ENCODE measurements at places on chromosomes 6 and 20.

DNA sequence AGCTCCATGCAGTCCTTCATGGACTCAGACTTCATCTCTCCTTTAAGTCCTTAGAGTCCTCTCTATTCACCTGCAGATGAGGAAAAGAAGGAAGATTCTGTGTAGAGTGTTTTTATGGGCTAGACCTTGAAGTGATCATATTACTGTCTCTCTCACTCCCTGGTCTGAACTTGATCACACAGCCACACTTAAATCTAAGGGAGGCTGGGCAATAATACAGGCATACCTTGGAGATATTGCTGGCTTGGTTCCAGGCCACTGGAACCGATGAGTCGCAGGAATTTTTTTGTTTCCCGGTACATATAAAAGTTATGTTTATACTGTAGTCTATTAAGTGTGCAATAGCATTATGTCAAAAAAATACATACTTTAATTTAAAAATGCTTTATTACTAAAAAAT is 59.2 kb upstream of the FOXO3 start:
- no peak for DNase-seq

DNA sequence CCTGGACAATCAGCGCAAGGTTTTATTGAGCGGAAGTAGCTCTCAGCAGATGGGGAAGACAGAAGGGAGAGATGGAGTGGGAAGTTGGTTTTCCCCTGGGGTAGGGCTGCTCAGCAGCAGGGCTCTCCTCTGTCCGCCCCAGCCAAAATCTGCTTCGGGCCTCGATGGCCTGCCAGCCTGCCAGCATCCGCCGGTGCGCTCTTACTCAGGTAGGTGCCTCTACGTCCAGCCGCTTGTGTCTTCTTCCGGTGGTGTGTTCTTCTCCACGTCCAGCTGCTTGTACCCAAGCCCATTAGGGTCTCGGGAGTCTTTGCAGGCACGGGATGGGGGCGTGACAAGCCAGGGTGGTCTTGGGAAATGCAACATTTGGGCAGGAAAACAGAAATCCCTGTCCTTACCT is 1340.0 kb upstream of the MAP3K7 start:
- no peak for DNase-seq

DNA sequence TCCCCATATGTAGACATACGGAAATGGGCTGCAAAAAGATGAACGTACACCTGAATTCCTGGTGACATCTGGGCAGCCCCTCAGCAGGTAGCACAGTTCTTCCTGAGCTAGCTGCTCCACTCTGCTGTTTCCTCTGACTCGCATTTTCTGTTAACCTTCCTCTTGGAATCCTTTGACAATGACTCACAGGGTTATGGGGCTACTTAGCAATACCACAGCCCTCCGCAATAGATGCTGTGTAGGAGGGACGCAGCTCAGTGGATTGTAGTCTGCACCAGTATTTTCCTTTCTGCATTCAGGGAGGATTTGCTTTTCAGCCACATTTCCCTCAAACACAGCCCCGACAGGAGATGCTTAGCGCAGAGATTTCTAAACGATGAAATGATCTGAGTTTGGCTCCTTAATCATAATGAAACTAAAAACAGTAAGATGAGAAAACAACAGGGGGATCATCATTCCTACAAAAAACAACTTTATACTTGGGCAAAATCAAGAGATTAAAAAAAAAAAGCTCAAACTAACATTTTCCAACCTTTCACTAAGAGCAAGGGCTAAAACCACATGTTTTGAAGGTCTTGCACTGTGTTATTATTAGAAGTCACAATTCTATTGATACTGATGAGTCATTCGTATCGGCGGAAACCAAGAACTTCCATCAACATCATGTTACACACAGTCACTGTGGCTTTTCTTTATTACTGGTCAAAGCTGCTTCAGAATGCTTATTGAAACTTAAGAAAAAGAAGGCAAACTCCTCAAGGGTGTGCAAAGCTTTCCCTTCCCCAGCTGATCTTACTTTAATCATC is 12.2 kb downstream of the BACH2 start:
- DNase-seq = no peak

DNA sequence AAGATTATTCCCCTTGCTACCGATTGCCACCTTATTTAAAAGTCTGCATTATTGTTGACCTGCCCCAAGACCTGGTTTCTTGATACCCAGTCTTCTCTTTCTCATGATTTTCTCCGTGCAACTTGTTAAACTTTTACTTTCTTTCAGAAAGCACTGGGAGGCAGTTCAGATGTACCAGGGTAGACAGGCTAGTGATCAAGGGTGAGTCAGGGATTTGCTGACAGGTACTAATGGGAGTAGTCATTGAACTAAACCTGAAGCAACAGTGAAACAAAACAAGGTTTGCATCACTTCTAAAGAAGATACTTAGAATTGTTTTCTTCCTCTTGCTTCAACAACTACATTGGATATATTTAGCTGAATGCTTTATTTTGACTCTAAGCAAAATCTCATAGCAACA is 124.4 kb downstream of the KCNQ5 start:
- DNase-seq = no peak

- DNase-seq = no peak
These were observed 306.9 kb downstream of the DHX35 start for GRCh38 chr20:39268981-39269461.

GRCh38 chr20:11881449-11881848 is 36.2 kb upstream of the BTBD3 start:
- no peak for DNase-seq

- DNase-seq = no peak
These were observed 7.7 kb downstream of the CYP21A2 start for GRCh38 chr6:32045811-32046449.

GRCh38 chr6:47862731-47863130 is 80.9 kb downstream of the OPN5 start:
- no peak for DNase-seq

DNA sequence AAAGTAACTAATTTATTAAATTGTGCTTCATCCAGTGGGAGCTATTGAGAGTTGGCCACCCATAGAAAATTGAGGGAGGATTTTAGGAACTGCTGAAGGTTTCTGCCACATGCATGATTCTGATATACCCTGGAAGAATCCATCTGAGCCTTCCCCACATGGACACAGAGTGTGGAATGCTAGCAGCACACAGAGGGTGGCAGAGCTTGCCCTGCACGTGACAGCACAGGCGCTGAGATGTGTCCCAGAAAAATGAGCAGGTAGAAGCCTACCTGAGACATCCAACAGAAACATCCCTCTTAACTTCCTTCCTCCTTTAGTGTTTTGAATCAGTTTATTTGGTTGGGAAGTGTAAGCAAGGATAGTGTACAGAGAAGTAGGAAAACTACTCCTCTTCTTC is 96.9 kb downstream of the MTHFD1L start:
- DNase-seq = no peak

- DNase-seq = no peak
These were observed 130.7 kb downstream of the PLCB1 start for GRCh38 chr20:8262721-8263120.

- DNase-seq = no peak
These were observed 46.9 kb downstream of the PRDM1 start for GRCh38 chr6:106133040-106133439.

- no peak for DNase-seq
These were observed 46.5 kb downstream of the SESN1 start for GRCh38 chr6:109048176-109048575.

GRCh38 chr6:56713254-56713672 is 70.6 kb upstream of the DST start:
- DNase-seq = no peak

- no peak for DNase-seq
These were observed 241.2 kb downstream of the TFAP2C start for GRCh38 chr20:56870271-56870670.

DNA sequence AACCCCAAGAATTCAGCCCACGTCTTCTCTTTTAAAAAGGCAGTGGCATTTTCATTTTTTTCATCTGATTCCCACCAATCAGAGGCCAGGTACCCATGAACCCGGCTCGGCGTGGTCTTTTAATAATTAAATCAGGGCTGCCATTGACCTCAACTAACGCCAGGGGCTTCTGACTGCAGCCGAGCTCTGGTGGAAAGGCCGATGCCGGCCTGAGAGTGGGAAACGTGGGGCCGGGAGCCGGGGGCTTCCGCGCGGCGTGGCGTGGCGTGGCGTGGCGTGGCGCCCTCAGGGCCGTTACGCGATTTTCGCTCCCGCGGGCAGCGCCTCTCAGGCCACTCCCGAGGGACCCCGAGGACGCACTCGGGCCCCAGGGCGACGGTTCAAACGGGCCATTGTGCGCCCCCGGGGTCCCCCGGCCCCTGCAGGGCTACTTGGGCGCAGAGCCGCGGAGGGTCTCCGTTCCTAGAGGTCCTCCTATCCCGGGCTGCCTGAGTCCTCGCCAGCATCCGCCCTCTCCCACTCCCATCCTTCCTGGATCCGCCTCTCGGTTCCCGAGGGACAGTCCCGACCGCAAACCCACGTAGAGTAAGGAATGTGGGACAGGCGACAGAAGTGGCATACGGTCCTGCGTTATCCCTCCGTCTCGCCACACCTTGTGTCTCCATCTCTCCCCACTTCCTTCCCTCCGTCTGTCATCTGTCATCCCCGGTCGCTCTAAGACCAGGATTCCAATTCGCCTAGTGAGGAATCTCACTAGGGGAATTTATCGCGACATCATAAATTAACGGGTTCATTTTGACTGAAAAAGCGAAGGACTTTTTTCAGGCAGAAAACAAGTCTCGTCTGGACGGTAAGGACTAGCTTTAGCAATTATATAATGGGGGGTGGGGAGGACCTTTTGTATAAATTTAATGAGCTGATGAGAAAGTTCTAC is 876 bp upstream of the TBPL1 start:
- no peak for DNase-seq

DNA sequence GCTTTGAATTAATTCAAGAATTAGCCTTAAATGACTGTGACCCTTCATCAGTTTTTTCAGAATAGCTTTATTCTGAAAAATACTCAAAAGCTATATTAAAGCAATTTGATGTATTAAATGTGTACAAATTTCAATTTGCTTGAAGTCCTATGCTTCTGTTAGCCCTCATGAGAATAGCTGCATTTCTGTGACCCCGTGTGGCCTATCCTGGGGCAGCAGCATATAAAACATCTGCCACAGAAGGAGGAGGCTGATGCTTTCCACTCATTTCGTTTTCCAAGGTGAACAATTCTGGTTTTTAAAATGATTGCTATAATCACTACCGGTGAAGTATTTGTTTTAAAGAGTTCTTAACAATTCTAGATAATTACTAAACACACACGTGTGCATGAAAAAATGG is 360.3 kb downstream of the BTBD9 start:
- DNase-seq = no peak

- DNase-seq = no peak
These were observed 4.9 kb upstream of the ANGPT4 start for GRCh38 chr20:921068-921467.

GRCh38 chr20:3222635-3223600 is 13.6 kb downstream of the ITPA start:
- no peak for DNase-seq

DNA sequence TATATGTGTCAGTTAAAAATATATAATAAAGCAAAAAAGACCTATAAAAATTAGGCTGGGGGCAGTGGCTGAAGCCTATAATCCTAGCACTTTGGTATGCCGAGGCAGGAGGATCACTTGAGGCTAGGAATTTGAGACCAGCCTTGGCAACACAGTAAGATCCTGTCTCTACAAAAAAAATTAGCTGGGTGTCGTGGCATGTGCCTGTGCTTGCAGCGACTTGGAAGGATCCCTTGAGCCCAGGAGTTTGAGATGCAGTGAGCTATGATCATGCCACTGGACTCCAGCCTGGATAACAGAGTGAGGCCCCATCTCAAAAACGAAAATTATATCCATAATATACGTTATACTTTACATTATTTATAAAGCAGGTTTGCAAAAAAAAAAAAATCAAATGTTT is 20.7 kb downstream of the TRDN start:
- DNase-seq = no peak

DNA sequence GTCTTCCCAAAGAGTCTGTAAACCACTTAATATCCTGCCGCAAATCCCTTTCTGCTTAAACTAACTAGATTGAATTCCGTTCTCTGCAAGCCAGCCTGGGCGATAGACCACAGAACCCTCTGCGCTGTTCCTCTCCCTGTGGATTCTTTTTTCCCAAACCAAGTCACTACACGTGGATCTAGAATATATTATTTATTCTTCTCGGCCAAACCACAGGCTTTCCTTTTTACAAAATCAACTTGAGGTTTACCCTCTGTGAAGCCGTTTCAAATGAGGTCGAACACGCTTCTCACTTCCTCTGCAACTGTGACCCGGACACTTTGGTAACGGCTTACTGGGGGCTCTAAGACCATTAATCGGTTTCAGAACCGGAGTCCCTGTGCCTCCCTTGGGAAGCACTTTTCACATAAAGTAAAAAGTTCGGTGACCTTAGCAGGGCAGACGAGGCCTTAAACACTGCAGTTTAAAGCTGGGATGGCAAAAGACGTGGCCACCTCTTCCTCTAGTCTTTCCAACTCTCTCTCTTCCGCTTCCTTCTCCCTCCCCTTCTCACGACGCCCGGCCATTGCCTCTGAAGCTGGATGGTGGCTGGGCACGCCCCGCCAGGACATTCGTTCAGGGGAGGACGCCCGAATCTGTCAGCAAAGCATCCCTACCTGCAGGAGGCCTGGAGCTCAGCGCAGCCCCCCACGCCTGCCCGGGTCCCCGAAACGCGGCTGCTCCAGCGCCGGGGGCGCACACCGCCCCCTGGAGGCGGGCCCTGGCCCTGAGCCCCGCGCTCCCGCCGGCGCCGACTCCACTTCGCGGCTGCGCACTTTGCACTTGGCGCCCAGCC is 55.0 kb upstream of the FOXC1 start:
- DNase-seq = no peak

DNA sequence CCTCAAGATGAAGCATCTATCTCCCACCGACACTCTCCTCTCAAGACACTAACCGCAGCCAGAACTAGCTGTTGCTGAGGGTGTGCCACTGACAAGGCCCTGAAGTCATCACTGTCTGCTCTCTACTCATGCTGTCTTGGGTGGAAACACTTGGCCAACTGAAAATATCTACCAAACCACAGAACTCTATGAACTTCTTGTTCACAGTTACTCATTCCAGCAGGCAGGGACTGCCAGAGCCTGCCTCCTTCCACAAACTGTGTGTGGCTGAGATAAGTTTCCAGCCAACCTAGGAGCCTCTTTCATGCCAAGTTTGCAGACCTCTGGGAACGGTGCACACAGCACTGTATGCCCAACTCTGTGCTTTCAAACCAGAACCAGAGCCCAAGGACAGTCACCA is 45.5 kb upstream of the NXT1 start:
- no peak for DNase-seq

DNA sequence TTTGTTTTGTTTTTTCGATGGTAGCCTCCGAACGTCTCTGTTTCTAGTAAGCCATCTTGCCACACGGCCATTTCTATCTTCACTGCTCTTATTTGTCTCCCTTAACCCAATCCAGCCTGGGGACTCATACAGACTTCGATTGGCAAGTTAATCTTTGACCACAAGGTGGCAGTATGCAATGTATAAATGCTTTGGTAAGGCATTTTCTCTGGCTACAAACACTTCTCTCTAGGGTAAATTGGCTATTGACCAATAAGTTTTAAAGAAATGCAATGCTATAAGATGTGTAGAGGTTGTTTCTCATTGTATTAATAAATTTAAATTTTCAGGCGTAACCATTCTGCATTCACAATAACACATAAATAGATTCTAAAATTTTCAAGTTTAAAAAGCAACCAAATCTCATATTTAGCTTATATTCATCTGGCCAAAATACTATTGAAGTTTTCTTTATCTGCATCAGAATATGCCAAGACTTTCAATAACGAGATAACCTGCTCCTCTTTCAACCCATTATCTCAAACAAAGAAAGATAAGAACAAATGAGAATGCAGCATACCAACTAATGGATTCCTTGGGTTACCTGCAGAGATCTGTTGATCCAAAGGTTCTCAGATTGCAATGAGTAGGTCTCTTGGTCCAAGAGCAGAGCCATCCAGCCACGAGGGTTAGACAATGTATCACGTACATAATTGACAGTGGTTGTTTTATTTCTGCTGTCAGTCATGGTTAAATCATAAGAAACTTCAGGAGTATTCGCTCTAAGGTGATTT is 231.9 kb downstream of the PKHD1 start:
- no peak for DNase-seq

Data from cortex of kidney (tissue), 1 donor.